Heart left ventricle (tissue), 16 donors: ENCODE measurements at places on chromosomes 6 and 20. TPM values are rescaled to one million over a fixed set of nuclear protein-coding genes. Genes with fewer than 3 reads are reported as not detected.

- DNase-seq, result no peak
- H3K36me3 ChIP-seq, result no peaks in the 10 kb centered on the region
- peaks cover under 1% of the 10 kb centered on the region for H3K4me1 ChIP-seq
- no peak overlapping the region for H3K27ac ChIP-seq
These were observed 262.1 kb downstream of the DLL1 start for GRCh38 chr6:170028629-170029345.

OOEP gene
- total RNA-seq, result not detected

- no peaks in the 10 kb centered on the region for H3K27me3 ChIP-seq
- DNase-seq, result no peak
- peaks cover 3% of the 10 kb centered on the region for H3K4me1 ChIP-seq
- no peak overlapping the region for H3K4me3 ChIP-seq
These were observed 5.5 kb downstream of the FAM217B start for GRCh38 chr20:59945731-59946130.

DNA sequence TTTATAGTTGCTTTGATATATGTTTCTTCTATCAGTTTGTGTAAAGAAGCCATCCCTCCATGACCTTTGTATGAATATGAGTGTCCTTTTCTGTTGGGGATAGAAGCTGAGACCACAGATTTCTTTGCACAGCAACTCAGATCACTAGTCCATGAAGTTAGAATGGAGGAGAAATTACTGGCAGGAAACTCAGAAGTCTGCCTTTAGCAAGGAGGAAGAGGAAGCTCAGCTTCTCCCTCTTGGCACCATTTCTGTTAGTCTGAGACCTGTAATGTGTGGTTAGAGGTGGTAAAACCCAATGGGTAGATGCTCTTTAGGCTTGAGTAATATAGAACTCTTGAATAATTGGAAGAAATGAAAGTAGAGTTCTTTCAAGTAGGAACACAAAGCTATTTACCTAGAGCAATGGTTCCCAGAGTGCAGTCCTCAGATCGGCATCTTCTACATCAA, 995.3 kb upstream of the FLRT3 start:
- H3K27ac ChIP-seq, result no peak overlapping the region
- H3K4me3 ChIP-seq, result no peak overlapping the region
- DNase-seq, result no peak
- H3K36me3 ChIP-seq, result no peaks in the 10 kb centered on the region
- H3K4me1 ChIP-seq, result no peaks in the 10 kb centered on the region
- H3K27me3 ChIP-seq, result no peaks in the 10 kb centered on the region

- peak; percentile 57 for DNase-seq
- peaks cover 20% of the 10 kb centered on the region for H3K36me3 ChIP-seq
- no peaks in the 10 kb centered on the region for H3K27me3 ChIP-seq
- peaks cover 36% of the 10 kb centered on the region for H3K4me1 ChIP-seq
- H3K4me3 ChIP-seq, result peak overlapping the region; percentile 81
These were observed 1.6 kb upstream of the TOMM6 start for GRCh38 chr6:41785689-41786450.

- no peak overlapping the region for H3K27ac ChIP-seq
- no peak for DNase-seq
- H3K27me3 ChIP-seq, result no peaks in the 10 kb centered on the region
These were observed 27.1 kb downstream of the CHMP4B start for GRCh38 chr20:33838035-33838864.

DNA sequence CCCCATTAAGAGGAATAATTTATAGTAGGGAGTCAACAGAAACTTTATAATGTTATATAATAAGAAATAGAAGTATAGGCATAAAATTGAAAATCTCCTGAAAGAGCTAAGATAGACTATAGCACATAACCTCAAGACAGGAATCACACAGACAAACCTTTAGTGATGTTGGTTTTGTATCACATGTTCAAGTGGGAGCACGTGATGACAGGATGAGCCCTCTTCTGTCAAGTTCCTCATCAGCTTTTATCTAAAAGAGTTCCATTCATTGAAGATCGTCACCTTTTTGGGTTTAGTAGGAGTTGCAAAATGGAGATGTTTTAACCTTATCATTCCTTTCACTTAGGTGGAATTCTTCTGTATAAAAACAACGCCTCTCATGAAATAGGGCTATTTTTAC, 127.0 kb downstream of the MCHR2 start:
- no peaks in the 10 kb centered on the region for H3K27me3 ChIP-seq
- no peak overlapping the region for H3K4me3 ChIP-seq
- H3K27ac ChIP-seq, result no peak overlapping the region
- no peaks in the 10 kb centered on the region for H3K36me3 ChIP-seq

LCA5 gene
- total RNA-seq, result 1.8 TPM

DNA sequence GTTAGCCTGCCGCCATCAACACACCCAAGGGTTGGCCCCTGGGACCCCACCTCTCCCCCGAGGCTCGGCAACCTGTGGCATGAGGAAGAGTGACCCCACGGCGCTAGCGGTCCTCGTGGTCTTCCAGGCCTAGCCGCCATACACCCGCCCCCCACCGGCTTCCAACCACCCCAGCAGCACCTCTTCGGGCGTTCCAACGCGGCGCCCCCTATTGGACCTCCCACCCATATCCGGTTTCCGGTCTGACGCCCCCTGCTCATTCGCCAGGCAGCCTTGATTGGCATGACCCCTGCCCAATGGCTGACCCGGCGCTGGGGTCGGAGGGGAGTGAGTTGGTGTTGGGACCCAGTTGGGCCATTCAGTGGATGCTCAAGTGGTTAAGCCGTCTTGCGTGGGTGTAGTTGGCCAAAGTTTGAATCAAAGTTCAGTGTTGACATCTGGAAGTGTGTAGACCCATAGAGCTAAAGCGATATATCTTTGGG, at the start of gene GNAS-AS1:
Gene GNAS-AS1, minus strand, starts transcription at position 210 of the 482 bp plus-strand sequence.
- H3K4me3 ChIP-seq, result peak within 1 kb of the TSS; percentile 65
- peaks cover 61% of the 10 kb centered on the region for H3K27me3 ChIP-seq
- H3K36me3 ChIP-seq, result no peaks in the 10 kb centered on the region
- no peak within 1 kb of the TSS for H3K27ac ChIP-seq
- H3K4me1 ChIP-seq, result peaks cover 7% of the 10 kb centered on the region
- peak; percentile 88 for DNase-seq

VWA7 gene
- 18.3 TPM for total RNA-seq

AFDN gene
- 59.6 TPM for total RNA-seq
